ENCODE measurements at places on chromosomes 12 and 14.

- DNase-seq, result no peak
Observed at GRCh38 chr12:44876544-44877410, 662 bp upstream of the NELL2 start.

- no peak for DNase-seq
Observed at GRCh38 chr12:123941000-123941399, 31.6 kb downstream of the CCDC92 start.

- no peak for DNase-seq
Observed at GRCh38 chr12:113286712-113287111, 48.2 kb downstream of the SLC8B1 start.

GRCh38 chr12:34354239-34355200 lies 332.2 kb downstream of the ALG10 start:
- no peak for DNase-seq

DNA sequence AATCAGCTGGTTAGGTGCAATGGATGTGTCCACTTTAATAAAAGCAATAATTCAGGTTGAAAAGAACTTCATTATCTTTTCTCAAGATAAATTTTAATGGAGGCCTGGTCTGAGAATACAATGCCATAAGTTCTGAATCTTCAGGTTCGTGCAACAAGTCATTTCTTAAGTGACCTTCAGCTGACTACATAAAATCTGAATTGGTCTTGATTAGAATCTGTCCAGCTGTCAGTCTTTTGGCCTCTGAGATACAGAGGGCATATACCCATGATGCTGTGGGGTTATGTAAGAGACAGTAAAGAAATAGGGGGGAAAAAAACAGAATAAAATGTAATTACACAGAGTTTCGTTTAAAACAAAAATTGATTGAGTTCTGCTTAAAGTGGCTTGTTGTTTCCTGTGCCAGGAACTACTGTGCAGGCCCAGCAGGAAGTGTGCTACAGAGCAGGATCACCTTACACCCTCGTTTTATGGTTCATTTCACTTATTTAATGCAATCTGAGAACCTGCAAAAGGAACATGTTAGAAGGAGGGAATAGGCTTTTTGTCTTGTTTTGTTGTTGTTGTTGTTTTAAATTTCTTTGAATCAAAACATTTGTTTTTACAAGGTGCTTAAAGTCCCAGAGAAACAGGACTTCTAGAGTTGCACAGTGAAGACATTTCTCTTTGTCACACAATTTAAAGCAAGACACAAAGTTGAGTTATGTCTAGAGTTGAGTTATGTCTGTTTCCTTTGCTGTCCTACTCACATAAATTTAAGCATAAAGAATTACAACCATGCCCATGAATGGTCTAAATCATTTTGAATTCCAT lies 64.2 kb downstream of the LGR5 start:
- DNase-seq, result no peak

- no peak for DNase-seq
Observed at GRCh38 chr12:44259890-44260289, 424.0 kb downstream of the TMEM117 start.

GRCh38 chr12:116048879-116049278 lies 228.6 kb downstream of the MED13L start:
- no peak for DNase-seq

DNA sequence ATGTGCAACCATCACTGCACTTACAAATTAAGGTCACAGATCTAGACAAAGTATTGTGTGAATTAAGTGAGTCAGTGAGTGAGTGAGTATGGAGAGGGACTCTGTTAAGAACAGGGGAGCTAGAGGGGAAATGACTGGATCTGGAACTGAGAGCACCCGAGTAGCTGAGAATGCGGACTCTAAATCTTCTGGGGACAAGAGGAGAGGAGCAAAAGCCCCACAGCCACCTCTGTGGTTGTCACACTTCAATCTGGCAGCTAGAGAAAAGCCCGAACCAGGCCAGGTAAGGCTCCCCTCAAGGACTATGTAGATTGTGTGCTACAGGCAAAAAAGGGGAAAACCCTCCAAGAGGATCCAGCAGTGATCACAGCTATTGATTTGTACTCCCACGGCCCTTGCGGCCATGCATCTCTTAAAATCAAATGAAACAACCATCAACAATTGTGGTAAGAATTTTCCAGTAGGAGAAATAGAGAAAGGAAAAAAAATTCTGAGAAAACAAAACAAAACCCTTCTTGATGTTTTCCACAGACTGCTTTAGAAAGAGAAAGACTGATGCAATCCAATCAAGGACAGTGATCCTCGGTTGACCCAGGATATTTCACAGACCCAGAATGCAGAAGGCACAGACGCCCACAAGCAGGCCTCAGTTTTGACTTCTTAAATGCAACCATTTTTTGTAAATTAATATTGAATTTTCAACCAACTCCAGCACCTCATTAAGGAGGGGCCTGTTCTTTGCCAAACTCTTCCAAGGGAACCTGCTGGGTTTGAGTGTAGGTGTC lies 109.6 kb downstream of the SLC38A6 start:
- DNase-seq, result no peak

DNA sequence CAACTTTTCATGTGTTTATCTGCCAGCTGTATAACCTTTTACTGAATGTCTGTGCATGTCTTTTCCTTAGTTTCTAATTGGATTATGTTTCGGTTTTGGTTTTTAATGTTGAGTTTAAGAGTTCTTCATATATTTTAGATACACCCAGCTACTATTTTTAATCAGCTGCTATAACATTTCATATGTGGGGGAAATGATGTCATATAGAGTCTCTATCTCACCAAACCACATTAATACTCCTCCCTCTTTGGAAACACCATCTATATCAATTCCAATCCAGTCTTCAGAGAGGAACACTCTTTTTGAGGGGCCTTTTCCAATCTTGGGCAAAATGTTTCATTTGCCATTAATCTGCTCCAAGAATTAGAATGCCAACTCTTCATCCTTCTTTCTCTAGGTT lies 28.5 kb upstream of the GCH1 start:
- DNase-seq, result no peak

DNA sequence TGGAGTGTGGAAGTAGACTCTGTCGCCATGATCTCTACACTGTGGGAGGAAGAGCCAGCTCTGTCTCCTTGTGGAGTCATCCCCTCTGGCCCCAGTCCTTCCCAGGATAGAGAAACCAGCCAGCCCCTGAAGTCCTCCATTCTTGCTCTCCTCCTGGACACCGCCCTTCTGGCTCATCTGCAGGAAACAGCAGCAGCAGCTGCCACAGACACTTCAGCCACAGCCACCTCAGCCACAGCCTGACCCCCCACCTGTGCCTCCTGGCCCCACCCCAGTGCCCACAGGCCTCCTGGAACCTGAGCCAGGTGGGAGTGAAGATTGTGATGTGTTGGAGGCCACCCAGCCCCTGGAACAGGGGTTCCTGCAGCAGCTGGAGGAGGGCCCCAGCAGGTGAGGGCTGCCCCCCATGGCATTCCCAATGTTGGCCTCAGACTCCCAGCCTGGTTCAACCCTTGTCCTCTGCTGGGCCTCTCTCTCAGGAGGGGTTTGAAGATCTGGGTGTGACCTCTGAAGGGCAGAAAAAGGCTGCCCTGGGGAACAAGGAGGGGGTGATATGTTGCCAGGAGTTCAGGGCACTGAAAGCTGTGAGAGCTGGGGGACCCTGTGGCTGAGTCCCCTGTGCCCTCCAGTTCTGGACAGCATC lies 10.5 kb downstream of the PRPF40B start:
- DNase-seq, result no peak

DNA sequence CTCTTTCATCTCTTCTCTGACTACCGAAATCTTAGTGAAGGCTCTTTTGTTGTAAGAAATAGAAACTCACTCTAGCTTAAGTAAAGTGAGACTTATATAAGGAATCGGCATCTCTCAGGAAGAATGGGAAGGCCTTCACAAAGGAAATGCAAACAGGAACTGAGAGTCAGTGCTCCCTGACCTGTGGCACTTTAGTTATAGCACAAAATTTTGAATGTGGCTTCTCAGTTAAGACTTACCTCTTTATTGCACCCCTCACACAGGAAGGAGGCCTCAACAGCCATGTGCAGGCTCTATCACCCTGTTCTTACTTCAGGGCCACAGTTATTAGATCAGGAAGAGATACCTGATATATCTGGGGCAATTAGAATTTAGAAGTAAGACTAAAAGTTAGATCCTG lies 224.7 kb upstream of the EGLN3 start:
- DNase-seq, result no peak

- DNase-seq, result no peak
Observed at GRCh38 chr12:53055471-53056266, 5.8 kb downstream of the TNS2 start.

GRCh38 chr12:29012673-29013072 lies 136.4 kb upstream of the FAR2 start:
- DNase-seq, result no peak

DNA sequence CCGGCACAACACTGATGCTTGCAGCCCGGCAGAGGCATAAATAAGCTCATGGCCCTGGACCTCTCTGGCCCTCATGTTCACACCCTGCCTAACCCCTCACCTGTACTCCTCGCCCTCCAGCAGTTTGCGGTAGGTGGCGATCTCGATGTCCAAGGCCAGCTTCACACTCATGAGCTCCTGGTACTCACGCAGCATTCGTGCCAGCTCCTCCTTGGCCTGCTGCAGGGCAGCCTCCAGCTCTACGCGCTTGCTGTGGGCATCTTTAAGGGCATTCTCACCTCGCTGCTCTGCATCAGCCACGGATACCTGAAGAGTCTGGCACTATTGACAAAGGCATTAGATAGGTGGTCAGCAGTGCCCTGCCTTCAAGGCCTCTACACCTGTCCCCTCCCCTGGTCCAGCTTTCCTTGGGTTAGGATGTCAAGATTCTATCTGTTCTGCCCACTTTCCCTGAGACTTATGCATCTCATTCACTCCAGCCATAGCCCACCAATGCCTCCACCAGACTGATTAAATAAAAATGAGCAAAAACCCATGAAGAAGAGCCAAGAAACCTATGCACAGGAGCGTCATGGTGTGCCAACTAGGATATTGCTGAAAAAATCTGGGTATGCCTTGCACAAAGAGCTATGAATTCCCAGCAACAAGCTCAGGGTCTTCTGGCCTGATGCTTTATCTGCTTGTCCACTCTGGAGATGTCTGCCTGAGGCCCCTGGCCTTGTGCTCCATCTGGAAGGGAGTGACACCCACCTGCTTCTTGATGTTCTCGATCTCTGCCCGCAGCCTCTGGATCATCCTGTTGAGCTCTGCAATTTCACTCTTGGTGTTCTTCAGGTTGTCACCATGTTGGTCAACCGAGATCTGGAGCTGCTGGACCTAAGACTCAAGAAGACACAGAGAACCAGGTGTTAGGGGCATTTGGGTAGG lies 6.1 kb downstream of the KRT4 start:
- DNase-seq, result no peak

DNA sequence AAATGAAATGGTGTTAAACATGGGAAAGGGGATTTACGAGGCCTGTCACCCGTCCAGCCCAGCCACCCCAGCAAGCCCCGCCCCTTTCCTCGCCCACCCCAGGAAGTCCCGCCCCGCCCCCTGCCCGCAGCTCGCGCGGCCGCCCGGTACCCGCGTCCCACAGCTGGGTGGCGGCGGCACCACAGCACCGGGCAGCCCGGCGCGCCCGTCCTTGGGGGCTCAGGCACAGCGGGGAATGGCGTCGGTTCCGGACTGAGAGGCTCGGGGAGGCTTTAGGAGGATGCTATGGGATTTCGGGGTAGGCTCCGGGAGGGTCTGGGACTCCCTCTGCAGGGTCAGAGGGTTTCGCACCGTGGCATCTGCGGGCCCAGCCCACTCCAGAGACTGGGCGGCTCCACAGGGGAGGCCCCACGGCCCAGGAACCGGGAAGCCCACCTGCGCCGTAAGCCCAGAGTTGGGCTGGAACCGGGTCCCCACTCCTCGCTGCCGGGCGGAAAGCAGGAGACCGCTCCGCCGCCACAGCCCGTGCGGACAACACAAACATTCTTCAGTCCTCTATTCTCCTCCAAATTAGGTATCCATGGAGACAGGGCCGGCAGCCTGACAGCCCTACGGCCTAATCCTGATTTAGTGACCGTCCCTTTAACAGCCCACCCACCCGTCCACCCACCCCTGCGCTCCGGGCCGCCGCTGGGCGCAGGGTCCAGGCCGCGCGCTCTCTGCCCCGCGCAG lies 1.4 kb downstream of the FIGNL2 start:
- DNase-seq, result no peak

GRCh38 chr12:79521576-79521975 lies 169.2 kb downstream of the PAWR start:
- no peak for DNase-seq

DNA sequence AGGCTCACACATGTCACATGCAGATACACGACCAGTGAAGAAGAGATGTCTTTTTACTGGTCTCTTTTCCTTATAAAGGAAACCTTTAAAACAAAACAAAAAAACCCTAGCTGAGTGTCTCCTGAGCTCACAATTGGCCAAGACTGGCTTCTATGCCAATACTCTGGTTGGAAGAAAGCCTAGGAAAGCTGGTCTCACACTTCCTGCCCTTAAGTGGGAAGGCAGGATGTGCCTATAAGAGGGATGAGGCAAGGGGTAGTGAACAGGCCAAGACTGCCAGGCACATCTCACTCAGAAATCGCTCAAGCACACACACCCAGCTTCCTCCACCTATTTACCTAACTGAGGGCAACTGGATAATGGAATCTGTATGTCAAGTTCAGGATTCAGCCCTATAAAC lies 50.0 kb downstream of the SOCS2 start:
- no peak for DNase-seq

- DNase-seq, result no peak
Observed at GRCh38 chr12:131830914-131831571, 2.9 kb downstream of the MMP17 start.

DNA sequence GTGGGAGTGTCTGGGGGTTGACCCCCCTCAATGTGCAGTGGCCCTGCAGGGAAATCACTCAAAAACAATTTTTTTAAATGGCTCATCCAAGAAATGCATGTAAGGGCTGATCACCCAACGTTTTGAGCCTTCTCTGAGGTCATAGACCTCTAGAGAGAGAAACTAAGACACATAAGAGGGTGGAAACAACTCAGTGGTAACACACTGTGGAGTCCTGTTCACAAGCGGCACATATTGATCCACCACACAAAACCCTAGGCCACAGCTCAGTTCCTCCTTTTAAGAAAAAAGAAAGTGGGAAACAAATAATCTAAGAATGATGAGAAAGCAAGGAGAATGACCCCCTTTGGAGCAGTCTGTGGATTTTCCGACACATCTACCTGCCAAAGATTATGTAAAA lies 83.0 kb upstream of the METAP2 start:
- DNase-seq, result no peak

DNA sequence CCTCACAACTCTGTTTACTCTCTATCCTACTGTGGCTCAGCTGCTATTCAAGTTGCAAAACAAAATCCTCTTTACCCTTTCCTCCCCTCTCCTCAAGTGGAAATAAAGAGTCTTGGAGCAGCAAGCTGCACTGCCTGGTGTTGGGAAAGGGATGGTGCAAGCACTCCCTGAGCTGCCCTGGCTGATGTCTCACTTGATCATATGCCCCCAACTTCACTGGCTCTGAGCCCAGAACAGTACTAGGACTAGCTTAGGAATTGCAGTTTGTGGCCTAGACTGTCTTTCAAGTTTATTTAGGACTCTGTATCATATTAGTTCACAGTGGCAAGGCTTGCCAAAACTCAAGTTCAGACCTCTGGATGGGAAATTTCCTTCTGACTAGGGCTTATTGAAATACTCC lies 1683.8 kb upstream of the SEL1L start:
- no peak for DNase-seq

Data from gastrocnemius medialis (tissue), 4 donors.